ENCODE measurements at places on chromosomes 6 and 20.

DNA sequence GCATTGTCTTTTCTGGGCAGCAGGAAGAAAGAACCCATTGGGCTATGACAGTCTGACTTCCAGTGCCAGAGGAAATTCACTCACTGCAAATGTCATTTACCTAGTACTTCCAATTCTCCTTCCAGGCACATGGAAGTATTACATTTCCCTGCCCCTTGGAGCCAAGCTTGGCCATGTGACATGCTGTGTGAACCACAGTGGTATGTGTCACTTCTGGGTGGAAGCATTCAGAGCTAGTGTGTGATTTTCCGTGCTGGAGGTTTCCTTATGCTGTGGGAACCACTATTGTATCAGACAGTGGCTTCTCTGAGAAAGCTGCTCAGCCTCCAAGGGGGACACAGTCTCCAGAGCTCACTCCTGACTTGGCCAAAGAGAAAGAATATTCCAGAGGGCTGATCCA is 387.6 kb downstream of the CDC5L start:
- no peak for DNase-seq

- DNase-seq: no peak
These were observed 51.5 kb upstream of the E2F3 start for GRCh38 chr6:20350215-20350614.

- no peak for DNase-seq
These were observed 12.0 kb downstream of the RNF114 start for GRCh38 chr20:49948178-49948577.

GRCh38 chr6:7143476-7143974 is 35.8 kb downstream of the RREB1 start:
- DNase-seq: no peak

- no peak for DNase-seq
These were observed 34.5 kb downstream of the NUDT3 start for GRCh38 chr6:34357937-34358336.

GRCh38 chr6:7108196-7108963 is 619 bp downstream of the RREB1 start:
- DNase-seq: peak; percentile 41

DNA sequence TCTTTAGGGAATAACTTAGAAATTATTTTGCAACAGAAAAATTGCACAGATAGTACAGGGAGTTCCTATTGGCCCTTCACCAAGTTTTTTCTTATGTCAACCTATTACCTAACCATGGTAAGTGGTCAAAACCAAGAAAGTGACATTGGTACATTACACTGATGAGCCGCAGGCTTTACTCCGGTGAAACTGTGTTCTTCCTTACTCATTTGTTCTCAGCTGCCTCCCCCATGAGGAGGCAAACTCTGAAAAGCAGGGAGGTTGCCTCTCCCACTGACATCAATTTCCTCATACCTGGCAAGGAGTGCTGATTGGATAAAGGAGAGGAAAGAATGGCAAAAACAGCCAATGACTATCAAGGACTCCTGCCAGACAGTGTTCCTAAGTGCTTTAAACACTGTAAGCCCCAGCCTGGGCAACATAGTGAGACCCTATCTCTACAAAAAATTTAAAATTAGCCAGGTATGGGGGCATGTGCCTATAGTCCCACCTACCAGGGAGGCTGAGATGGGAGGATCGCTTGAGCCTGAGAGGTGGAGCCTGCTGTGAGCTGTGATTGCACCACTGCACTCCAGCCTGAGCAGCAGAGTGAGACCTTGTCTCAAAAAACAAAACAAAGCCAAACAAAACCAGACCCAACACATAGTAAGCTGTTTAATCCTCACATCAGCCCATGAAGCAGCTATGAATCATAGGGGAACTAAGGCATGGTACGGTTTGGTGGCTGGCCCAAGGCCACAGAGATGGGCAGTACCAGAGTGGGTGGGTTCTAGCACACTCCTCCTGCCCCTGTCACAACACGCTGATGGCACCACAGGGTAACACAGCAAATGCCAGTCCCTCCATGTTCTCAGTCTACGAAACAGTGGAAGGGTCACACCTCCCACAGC is 24.7 kb downstream of the C20orf203 start:
- no peak for DNase-seq

DNA sequence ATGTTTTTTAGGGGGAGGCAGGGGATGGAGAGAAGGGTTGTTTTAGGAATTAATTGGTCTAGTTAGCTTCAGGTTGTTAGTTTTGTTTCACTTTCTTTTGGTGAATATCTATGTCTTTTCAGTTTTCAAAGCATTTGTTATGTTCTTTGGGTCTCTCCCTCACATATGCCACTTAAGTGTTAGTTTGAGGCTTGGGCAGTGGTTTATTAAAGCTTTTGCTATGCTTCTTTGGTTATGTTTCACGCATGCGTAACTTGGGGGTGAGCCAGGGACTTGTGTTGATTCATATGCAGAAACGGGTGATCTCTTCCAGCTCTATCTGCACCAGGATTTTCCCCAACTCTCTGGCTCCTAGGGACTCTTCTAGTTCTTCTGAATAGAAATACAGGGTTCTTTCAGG is 11.4 kb upstream of the MMS22L start:
- no peak for DNase-seq

GRCh38 chr6:158717341-158718330 is 67.8 kb downstream of the SYTL3 start:
- peak; percentile 49 for DNase-seq

- no peak for DNase-seq
These were observed 3.4 kb downstream of the CYB5R4 start for GRCh38 chr6:83862776-83863471.

DNA sequence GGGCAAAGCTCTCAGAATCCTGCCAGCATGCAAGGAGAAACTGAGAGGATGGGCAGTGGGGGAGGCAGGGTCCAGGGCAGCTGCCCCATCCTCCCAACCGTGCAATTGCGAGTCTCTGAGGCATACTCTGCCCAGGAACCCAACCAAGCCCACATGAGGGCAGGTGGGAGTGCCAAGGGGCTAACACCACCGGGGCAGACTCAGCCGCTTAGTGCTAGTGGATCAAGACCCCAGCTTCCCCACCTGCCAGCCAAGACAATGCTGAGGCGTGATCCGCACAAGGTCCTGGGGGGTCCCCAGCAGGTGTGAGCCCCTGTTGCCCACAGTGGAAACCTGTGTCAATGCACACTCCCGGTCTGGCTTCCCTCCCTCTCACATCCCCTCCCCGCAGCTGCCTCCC is 48.5 kb upstream of the ENTPD6 start:
- no peak for DNase-seq

DNA sequence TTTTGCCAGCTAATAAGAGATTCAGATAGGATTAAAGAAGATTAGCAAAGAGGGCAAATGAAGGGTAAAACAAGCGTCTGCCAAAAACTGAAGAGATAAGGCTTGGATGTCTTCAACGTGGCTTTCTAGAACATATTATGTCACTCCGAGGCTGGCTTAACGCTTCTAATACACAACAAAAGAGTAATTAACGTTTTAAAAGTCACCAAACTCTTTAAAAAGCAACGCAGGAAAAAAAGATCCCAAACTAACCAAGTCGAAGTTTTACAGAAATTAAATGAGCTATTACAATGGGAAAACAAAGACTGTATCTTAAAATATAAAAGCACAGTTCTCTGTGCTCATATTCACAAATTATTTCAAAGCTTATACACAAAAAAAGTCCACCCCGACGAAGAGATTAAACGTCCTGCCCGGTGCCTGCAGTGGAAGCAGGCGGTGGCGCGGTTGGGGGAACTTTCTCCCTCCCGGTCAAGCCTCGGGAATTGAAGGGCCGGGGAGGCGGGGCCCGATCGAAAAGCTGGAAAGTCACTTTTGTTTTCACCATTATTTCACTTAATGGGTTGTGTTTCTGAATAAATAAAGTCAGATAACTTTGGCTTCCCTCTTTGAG is 1.2 kb downstream of the MAK start:
- DNase-seq: no peak

DNA sequence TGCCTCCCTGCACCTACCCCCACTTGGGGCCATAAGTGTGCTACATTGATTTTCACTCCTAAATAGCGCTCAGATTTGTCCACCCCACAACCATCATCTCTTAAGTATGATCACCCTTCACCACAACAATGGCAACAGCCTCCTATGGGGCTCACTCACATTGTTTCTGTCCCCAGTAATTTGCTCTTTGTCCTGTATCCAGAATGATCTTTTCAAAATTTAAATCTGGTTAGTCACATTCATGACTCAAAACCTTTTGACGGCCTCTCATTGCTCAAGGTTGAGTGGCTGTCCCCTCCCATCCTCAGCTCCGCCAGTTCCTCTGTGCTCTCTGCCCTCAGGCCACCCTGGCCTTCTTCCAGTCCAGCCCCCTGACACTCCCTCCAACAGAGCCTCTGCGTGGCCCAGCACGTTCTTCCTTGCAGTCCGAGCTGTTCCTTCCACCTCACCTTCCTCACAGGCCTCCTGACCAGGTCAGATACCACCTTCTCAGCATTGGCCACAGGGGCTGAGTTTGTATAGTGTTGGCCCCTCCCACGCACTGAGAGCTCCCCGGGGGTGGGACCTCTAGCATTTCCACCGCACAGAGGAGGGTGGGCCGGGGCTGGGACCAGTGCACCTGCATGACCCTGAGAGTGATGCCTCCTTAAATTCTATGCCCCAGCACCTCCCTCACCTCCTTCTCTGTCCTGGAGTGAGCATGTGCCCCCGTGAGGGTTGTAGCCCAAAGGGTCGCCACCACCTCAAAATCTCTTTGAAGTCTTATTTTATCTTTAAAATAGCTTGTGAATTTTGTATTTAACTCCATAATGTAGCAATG is 2.4 kb upstream of the PPP1R3G start:
- no peak for DNase-seq

DNA sequence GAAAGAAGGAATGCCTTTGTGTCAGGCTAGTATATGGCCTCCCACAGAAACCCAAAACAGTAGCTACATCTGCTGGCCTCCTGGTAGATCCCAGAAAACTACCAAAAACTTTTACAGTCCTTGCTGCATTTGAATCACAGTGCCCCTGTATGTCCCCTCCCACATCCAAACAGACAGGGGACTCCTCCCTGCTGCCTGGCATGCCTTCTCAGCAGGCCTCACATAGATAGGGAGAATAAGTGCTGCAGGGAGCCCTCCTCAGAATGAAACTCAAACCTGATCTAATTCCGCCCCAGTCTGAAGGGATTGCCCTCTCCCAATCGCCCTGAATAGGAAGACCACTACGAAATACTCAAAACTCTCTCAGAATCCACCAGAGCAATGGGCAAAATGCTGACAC is 14.1 kb upstream of the DEFB116 start:
- no peak for DNase-seq
